Right renal cortex interstitium (tissue), 3 donors: ENCODE measurements at places on chromosomes 11 and 22.
A peak's percentile ranks its signal among the peaks of the same experiment; 100 is the strongest.

DNA sequence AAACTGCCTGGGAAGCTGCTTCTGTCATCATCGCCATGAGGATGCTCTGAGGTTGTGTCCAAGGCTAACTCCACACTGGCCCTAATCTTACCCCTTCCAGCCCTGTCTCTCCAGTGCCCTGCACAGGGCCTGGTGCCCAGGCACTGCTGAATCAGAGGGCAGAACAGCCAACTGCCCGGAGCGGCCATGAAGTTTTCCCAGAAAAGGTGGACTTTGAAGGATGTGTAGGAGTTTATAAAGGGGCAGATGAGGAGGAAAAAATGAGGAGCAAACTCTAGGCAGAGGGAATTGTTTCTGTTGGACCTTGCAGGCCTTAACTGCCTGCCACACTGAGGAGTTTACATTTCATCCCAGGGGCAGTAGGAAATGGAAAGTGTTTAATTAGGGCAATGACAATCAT lies 39.4 kb upstream of the TCF20 start:
- DNase-seq, result no peak

- DNase-seq, result no peak
These were observed 80.5 kb downstream of the MPPED2 start for GRCh38 chr11:30505603-30506002.

- no peak for DNase-seq
These were observed 10.5 kb upstream of the OR10D3 start for GRCh38 chr11:124172599-124172998.

GRCh38 chr11:93089474-93090102 lies 108.2 kb downstream of the SLC36A4 start:
- no peak for DNase-seq

DNA sequence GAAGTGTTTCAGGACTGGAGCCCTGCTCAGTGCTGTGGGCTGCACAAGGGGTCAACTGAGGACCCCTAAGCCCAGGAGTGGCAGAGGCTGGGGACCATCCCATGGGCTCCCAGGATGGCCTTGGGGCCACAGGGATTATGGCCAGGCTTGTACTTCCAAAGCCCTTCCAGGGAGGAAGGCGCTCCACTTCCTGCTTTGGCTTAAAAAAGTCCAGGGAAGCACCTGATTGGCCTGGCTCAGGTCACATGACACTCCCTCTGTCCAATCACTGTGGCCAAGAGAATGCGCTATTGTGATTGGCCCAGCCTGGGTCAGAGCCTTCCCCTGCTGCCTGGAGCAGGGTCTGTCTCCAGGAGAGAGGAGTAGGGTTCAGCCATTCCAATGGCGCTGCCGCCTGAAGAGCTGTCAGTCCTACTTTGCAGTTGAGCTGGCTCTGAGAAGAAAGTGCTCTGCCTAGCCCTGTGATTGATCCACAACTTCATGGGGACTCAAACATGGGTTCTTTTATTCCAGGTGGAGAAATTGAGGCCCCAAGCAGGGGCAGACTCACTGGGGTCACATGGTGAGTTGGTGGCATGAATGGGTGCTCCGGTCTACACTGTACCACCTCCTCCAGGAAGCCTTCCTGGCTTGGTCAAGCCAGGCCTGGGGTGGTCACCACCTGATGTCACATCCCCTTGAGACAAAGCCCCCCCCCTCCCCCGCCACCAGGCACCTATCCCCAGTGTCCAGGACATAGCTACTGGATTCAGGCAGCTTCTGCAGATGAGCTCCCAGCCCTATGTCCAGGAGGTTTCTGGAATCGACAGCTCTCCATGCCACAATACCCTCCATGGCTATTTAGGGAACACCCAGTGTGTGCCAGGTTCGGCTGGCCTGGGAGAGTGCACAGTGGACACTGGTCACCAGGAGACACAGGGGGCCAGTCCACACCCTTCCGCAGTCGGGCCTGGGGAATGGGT lies 48.2 kb downstream of the RTN4R start:
- no peak for DNase-seq

- DNase-seq, result peak; percentile 0
These were observed 551 bp downstream of the AGBL2 start for GRCh38 chr11:47714554-47715081.

GRCh38 chr22:46122511-46122971 lies 27.8 kb upstream of the PPARA start:
- no peak for DNase-seq

DNA sequence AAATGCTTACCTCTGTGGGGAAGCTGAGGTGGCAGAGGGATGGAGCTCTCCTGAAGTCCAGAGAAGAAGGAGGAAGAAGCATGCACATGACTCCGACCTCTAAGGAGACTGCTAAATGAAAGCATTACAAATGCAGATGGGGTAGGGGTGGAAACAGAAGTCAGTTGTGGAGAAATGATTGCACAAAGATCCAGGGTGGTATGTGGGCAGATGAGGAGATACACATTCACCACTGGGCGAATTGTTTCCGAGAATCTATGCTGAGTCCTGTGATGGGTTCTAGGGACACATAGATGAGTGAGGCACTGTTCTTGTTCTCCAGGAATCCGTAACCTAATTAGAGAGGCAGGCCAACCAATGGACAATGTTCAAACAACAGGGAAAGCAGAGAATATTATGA lies 188.9 kb upstream of the ZBED5 start:
- DNase-seq, result no peak

GRCh38 chr22:30822216-30823014 lies 127.7 kb downstream of the OSBP2 start:
- no peak for DNase-seq

GRCh38 chr11:44165432-44165831 lies 70.0 kb downstream of the EXT2 start:
- DNase-seq, result no peak

DNA sequence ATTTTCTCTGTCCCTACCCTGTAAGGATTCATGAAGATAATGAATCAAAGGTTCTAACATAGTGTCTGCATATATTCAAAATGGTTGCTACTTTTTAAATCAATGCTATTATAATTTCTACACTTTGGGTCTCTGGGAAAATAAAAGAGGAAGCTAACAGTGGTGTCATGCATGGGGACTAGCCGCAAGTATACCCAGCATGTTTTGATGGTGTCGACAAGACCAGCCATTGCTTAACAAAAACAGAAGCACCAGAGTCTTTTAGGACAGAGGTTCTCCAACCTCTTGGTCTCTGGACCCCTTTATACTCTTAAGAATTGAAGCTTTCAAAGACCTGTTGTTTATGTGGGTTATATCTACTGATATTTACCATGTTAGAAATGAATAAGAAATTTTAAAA lies 37.8 kb downstream of the RNF141 start:
- no peak for DNase-seq

- no peak for DNase-seq
These were observed 158.5 kb downstream of the WNT11 start for GRCh38 chr11:76047766-76048165.

DNA sequence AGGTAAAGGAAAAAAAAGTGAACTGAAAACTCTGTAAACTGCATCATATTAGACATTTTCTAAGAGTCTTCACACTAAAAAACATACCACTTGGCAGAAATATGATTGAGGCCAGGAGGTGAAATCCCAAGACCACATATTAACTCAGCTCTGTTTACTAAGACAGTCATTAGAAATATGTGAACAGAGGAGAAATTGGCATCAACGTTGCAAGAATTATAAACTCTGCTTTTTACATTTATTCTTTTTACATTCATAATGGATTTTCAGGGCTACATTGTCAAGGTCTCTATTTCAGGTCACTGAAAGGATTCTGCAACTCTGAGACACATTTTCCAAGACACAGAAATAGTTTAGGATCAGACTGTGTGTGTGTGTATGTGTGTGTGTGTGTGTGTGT lies 1364.0 kb downstream of the LRRC4C start:
- no peak for DNase-seq

DNA sequence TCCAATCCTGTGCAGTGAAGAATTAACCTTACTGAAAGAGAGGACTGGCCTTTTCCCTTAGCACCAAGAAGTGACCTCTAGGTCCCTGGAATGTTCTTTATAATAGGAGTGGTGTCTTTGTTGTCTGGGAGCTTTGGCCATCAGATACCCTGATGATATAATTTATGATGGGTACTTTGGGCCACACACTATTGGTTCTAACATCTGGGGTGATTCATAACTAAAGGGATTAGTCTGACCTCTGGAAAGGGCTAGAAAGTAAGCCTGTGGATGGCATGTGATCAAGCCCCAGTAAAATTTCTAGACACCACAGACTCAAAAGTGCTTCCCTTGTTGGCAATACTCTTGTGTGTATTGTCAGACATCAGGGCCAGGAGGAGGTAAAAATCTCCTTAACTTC lies 891.2 kb downstream of the KCNA4 start:
- no peak for DNase-seq

DNA sequence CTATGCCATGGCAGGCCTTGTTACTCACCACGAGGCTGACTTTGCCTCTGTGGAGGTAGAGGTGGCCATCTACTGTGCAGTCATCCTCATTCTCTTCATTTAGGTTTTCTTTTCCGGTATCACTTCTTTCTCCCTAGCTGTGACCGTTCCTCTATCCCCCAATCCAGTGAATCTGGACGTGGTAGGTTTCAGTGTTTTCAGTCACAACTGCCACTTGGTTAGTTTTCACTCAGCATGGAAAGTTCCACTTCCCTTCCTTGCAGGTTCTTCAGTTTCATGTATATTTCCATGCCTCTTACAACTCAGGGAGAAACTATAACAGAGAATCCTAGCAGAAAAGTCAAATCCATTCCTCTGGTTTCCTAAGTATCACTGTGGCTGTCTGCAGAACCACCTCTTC lies 1.9 kb downstream of the HPS4 start:
- DNase-seq, result no peak

GRCh38 chr22:50548040-50548920 lies 2.6 kb downstream of the KLHDC7B start:
- no peak for DNase-seq

GRCh38 chr11:106193956-106194355 lies 116.5 kb downstream of the AASDHPPT start:
- no peak for DNase-seq

- DNase-seq, result no peak
These were observed 79.6 kb upstream of the NECTIN1 start for GRCh38 chr11:119808407-119809185.

GRCh38 chr11:67351275-67352005 lies 1.9 kb downstream of the POLD4 start:
- DNase-seq, result no peak

GRCh38 chr11:34363363-34364084 lies 5.7 kb upstream of the ABTB2 start:
- DNase-seq, result no peak

DNA sequence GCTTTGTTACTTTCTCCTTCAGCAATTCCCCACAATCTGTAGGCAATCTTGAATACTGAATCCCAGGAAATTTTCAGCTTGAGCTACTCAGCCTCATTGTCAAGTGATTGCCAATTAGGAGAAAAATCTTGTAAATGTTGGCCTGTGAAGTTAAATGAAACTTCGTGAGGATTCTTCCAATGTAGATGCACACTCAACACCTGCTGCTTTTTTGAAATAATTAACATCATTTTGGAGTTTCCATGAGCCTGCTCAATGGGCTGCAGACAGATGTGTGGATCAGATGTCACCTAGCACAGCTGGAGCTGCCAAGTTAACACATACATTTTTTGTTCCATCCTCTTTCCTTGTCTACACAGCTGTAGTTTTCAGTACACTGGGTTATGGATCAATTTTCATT lies 645.6 kb upstream of the LUZP2 start:
- no peak for DNase-seq

DNA sequence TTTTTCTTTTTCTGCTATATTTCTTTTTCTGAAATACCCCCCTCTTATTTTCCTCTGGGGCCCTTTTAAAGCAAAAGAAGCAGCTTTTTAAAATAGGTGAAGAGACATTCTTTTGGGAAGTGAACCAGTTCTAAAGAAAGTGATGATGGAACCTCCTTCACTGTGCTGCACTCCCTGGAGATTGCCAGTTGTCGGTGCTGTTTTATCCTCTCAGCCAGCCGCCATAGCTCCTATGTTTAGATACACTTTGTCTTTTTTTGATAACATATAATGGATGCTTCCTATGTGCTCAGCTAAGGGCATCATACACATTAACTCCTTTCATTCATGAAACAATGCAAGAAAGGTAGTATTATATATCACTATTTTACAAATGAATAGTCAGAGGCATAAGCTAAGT lies 14.0 kb downstream of the CFAP300 start:
- DNase-seq, result no peak

DNA sequence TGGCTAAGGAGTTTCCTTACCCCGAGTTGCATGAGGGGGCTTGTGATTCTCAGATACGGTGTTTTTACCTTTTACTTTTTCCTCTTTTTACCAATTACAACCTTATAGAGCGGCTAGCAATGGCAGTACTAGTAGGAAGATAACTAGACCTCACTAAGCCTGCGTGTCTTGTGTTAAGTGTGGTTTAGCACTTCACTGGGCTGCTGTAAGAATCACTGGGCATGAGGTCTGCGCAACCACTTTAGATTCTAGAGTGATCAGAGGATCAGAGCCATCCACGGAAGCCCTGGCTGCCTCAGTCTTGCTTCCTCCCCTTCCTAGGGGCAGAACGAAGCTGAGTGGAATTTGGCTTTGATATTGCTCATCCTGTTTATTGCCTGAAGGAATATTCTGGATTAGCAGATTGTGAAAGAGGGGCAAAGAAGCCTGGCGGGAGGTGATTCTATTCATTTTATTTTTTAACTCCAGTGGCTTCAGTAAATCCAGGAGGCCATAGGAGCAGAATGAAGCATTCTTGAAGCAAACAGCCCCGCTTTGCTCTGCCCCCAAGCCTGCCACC lies 88.5 kb downstream of the GRAMD1B start:
- DNase-seq, result no peak

- DNase-seq, result no peak
These were observed 1.2 kb downstream of the EIF4ENIF1 start for GRCh38 chr22:31488346-31488883.

DNA sequence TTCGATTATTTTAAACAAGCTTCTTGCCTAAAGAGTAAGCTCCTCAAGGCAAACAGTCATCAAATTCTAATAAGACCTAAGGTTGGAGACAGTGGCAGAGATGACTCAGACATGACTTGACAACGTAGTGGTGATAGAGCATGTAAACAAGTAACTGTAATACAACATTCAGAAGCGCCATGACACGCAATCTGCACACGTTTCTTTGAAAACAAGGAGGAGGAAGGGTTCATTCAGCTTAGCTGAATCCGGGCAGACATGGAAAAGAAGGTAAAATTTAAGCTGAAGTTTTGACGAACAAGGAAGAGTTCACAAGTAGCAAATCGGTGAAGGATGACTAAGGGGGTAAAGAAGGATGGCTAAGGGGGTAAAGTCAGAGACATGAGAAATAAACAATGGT lies 152.4 kb upstream of the ZC3H12C start:
- DNase-seq, result no peak

GRCh38 chr22:43050995-43051394 lies 36.0 kb upstream of the PACSIN2 start:
- no peak for DNase-seq

DNA sequence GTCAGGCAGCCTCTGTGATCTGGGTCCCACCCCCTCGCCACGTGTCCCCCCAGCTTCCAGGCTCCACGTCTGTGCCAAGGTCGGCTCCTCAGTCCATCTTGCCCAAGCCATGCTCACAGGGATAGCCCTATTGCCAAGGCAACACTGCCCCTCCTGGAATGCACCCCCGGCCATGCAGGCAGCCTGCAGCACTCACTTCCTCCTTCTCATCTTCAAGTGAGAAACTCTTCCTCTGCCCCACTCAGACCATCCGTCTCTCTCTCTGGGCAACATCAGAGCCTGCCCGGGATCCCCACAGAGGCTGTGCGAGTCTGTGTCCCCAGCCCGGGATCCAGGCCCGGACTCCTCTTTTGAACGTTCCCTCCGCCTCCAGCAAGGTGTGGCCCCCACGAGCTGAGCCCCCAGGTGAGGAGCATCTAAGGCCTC lies 852.3 kb downstream of the BRD1 start:
- no peak for DNase-seq

- no peak for DNase-seq
These were observed 58.1 kb downstream of the SNX19 start for GRCh38 chr11:130858215-130858614.
